ENCODE measurements at places on chromosomes 3 and 15.

DNA sequence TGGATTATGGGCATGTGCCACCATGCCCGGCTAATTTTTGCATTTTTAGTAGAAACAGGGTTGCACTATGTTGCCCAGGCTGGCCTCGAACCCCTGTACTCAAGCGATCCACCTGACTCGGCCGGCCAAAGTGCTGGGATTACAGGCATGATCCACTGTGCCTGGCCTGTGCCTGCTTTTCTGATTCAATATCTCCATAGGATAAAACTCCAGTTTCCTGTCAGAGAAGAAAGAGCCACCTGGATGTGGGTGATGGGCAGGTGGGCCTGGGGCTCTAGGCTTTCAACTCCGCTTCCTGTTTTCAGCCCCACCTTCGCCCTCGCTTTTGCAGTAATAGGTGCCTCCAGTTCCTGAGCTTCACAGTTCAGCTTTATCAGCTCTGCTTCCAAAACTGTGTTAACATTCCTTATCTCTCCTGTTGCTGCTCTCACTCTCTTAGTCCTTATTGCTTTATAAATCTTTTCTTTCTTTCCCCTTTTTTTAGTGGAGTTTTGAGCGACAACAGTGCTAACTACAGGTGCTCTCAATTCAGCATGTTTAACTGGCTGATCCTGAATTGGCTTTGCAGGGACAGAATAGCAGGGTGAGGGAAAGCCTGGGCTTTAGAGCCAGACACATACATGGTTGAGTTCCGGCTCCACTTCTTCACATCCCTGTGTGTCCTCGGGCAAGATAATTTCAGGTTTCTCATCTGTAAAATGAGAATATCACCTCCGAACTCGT lies 21.1 kb upstream of the PDE8A start:
- DNase-seq: no peak

GRCh38 chr15:78620021-78620526 lies 722 bp downstream of the CHRNA3 start:
- no peak for DNase-seq

DNA sequence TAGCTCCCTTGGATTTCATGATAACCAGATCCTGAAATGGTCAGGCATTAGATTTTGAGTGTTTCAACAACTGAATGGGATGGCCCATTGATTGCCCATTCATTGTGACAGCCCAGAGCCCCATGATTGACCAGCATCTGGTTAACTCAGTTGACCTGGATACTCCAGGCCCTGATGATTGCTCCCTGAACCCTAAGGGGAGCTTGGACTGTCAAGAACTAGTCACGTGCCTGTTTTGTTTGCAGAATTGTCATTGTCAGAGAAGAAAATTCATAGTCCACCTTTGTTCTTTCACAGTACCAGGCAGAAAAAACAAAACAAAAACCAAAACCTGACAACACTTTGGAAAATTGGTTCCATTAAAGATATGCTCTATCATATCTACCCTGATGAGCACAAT lies 241.3 kb upstream of the ONECUT1 start:
- no peak for DNase-seq

- DNase-seq: no peak
Measured at GRCh38 chr3:13584427-13584891, 35.5 kb downstream of the FBLN2 start.

DNA sequence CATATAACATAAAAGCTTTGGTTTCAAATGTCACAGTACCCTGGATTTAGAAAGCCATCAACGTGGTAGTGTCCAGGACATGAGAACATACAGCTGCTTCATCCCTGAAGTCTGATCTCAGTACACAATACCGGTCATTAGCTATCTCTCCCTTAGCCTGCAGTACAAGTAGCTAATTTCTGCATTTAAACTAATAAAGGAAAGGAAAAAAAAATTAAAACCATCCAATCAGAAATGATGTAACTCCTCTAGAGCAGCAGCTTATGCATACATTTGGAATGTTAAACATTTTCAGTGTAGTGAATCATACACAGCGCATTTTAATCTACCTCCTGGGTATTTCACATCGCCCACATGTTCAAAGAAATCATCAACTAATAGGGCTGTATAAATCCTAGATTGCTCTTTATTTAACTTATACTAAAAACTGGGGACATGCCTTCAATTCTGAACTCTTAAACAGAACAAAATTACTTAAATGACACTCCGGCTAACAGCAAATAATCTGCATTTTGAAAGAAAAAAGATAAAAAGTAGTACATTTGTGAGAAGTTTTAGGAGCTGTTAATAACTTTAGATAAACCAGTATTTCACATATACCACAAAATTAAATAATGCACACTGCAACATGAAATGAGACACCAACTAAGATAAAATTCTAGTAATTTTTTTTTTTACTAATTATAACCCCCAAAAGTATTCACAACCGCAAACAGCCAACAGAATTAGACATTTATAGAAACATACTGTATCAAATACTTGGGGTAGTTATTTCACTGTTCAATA lies 3.7 kb downstream of the IGF2BP2 start:
- no peak for DNase-seq

GRCh38 chr3:197482001-197482400 lies 73.8 kb downstream of the BDH1 start:
- no peak for DNase-seq

DNA sequence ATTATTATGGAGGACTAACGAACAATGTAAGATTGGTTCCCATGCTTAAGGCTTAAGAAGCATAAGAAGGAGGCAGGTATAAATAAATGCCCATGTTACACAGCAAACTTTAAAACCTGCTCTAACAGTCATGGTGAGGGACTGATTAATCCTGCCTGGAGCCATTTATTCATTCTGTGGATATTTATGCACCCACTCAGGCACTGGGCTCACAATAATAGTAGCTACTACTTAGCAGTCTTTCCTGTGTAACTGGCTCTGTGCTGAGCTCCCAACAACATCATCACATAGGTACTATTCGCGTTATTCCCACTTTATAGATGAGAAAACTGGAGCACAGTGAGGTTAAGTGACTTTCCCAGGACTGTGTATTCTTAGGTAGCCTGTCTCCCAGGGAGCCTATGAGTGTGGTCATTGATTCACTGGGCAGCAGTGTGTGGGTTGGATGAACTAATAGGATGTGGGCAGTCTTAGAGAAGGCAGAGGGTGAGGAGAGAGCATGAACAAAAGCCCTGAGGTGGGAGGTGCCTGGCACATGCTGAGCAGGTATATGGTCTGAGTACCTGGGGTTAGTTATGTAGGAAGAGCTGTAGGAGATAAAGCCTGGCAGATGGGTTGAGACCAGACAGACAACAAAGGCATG lies 44.1 kb upstream of the UMPS start:
- no peak for DNase-seq

GRCh38 chr15:82768414-82769054 lies 37.3 kb downstream of the FSD2 start:
- DNase-seq: no peak

GRCh38 chr3:177263615-177264368 lies 66.5 kb upstream of the TBL1XR1 start:
- DNase-seq: no peak

DNA sequence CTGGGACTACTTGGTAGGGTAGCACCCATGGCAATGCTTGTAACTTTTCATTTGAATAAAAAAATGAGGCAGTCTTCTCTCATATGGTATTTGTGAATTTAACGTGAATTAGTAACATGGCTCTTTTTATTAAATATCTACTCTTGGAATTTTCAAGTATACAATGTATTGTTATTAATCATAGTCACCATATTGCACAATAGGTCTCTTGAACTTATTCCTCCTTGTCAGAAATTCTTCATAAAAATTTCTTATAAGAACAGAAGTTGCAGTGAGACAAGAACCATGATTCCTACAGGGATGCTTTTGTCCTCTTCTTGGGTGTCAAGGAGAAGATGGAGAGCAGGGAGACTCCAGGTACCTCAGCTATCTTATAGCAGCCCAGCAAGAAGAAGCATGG lies 203.8 kb upstream of the FEZF2 start:
- no peak for DNase-seq

GRCh38 chr15:66108483-66109265 lies 144.9 kb downstream of the MEGF11 start:
- DNase-seq: no peak

DNA sequence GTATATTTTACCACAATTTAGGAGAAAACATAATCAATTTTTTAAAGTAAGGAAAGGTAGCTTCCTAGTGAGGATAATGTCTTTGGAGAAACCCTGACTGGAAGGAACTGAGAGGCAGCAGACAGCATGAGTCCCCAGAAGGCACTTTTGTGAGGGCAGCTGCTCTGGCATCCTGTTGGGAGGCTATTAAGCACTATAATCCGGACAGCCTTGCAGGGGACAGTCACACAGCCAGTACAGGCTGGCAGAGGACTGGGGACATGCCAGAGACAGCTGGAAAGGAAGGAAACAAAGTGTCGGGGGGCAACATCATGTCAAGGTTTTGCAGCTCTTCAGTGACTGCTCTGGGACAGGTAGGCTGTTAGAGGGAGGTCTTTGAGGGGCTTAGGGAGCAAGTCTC lies 15.7 kb downstream of the ACAN start:
- no peak for DNase-seq

- no peak for DNase-seq
Measured at GRCh38 chr3:154510780-154511179, 80.8 kb upstream of the GPR149 start.

DNA sequence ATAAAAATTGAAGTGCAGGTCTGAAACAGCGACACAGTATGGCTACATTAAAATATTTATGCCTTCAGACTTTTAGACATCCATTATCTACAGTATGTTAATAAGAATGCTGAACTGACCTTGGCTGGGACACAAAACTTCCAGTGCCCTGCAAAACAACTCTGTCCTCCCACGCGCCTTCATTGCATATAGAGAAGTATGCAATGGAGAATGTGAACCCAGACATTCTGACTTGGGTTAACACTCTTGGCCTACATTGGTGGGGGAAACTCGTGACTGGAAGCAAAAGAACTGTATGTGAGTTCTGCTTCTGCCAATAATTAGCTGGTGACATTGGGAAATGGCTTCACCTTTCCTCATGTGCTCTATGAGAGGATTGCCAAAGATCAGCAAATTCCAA lies 110.5 kb upstream of the SLC24A5 start:
- DNase-seq: no peak

- DNase-seq: no peak
Measured at GRCh38 chr15:26781816-26782215, 8.9 kb upstream of the GABRB3 start.
